Activated T-cell treated with anti-CD3 and anti-CD28 coated beads, Interleukin-2, amount 50 U/mL, for 4 hours (primary cell): ENCODE measurements at places on chromosomes 2 and 18. TPM values are rescaled to one million over a fixed set of nuclear protein-coding genes. Genes with fewer than 3 reads are reported as not detected.

The OTOS gene
- total RNA-seq = not detected

The G6PC2 gene
- not detected for total RNA-seq

The RNF125 gene
- total RNA-seq = 16.8 TPM

The CFC1B gene
- not detected for total RNA-seq

The KCNF1 gene
- total RNA-seq = not detected

GRCh38 chr18:38350141-38350540 is 784.5 kb upstream of the CELF4 start:
- no peak for DNase-seq

DNA sequence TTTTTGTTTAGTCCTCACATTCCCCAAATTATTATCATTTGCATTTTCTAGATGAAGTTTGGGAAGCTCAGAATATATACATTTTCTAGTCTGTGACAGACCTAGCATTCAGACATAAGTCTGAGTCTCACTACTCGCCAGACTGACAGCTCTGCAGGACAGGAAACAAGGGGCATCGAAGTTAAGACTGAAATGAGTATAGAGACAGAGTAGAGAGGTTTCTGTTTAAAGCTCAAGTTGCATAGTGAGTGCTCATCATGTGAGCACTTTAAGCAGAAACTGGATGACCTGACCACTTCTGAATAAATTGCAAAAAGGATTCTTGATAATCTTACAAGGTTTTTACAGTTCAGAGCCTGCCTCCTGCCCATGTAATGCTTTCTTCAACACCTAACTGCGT is 1.1 kb downstream of the HADHB start:
- no peak for DNase-seq

- DNase-seq = no peak
These were observed 120.1 kb downstream of the IRS1 start for GRCh38 chr2:226679389-226680065.

DNA sequence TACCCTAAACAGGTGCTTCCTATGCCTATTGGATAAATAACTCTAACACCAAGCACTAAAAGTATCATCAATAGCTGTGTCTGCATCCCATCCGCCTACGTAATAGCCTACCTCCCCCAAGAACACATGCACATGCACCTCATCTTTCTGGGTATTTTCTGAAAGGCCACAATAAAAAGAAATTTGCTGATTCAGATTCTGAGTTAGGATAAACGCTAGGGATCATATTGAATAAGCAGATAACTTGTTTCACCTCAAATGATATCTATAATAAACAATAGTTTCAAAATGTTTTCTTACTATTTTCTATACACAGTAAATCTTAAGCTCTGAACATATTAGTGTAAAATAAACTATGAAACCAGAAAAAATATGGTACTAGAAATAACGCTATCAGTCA is 112.9 kb downstream of the XIRP2 start:
- DNase-seq = no peak

GRCh38 chr2:236113948-236114347 is 54.2 kb downstream of the GBX2 start:
- no peak for DNase-seq

- no peak for DNase-seq
These were observed 2.6 kb upstream of the KRCC1 start for GRCh38 chr2:88058191-88058590.

DNA sequence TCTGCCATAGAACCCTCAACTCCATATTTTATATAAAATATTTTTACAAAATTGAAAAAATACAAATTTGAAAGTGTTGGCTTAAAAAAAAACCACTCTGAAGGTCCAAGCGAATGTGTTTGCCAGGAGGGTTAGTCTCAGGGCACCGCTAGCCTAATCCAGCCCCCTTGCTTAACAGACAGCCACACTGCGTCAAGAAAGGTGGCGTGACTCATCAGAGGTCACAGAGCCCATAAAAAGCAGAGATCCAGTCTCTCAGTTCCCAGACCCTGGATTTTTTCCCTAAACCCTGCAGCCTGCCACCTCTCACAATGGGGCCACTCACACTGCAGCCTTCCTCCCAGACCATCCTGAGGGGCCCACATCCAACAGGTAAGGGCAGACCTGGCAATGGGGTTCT is 3.9 kb upstream of the TNS1 start:
- DNase-seq = no peak

- no peak for DNase-seq
These were observed 54.5 kb downstream of the FAM171B start for GRCh38 chr2:186748354-186748753.

GRCh38 chr2:236176417-236176816 is 8.2 kb upstream of the GBX2 start:
- no peak for DNase-seq

DNA sequence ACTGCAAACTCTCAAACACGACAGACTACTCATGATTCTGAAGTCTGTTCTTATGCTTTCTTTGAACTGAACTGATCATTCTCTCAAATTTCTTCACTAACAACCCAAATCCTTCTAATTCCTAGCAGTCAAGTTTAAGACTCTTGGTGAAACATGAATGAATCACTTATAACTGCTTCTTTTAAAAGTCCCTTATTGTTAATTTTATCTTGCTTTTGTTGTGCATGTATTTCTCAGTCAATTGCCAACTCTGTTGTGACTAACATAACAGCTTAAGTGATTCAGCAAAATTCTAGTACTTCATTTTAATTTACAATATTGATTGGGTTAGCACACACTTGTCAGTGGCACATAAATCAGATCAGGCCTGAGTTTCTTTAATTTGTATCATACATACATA is 357.0 kb upstream of the FSIP2 start:
- DNase-seq = no peak

GRCh38 chr2:122867941-122868340 is 1112.5 kb downstream of the TSN start:
- DNase-seq = no peak

DNA sequence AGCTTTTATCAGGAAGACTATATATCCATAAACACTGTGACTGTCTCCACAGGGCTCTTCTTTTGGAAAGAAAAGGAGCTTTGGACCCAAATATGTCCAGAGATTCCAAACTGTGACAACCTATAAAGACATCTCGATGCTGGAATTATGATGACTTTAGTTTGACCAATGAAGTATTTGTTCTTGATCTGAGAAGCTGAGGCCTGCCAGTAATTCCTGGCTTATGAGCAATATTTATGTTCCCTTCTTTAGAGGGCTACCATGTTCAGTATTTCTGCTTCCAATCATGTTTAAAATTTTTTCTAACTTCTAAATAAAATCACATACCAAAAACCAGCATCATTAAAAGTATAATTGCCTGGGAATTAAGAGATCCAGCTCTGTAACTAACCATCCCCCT is 41.1 kb downstream of the FEZ2 start:
- DNase-seq = no peak

DNA sequence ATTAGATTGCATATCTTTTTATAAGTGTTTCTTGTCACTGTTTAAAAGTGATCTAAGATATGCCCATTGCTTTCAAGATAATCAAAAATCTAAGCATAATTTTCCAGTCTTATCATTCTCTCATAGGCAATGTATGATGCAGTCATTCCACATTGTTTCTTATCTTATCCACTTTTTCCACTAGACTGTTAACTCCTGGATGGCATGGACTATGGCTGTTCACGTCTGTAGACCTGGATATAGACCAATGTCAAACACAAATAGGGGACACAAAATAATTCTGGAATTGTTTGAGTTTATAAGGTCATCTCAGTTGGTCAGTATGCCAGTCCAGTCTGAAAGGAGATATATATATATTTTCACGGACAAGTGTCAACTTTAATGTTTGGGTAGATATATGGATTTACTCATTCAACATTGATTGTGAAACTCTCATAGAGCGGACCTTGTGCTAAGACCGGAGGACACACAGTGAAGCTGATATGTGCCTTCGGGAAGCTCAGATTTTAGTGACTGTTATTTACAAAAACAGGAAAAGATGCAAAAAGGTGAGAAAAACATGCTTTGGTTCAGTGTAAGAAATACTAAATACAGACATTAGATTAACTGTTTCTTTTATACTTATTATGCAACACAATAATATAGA is 689.4 kb upstream of the SLC8A1 start:
- no peak for DNase-seq

- no peak for DNase-seq
These were observed 144.8 kb downstream of the SMAD7 start for GRCh38 chr18:48805826-48806535.

DNA sequence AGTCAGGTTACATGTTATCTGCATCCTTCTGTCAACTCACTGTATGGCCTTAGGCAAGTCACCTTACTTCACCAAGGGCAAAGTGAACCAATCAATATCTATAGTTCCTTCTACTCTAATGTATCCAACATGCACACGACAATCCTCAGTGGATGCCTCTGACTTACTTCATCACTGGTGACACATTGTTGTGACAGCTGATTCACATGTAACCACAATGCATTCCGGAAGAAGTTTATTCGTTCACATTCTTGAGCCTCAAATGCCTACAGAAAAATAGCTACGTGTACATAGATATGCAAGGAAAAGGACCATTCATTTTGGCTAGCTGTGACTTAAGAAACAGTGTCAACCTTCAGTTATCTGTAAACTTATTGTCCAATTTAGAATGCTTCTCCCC is 26.3 kb upstream of the EPG5 start:
- no peak for DNase-seq

DNA sequence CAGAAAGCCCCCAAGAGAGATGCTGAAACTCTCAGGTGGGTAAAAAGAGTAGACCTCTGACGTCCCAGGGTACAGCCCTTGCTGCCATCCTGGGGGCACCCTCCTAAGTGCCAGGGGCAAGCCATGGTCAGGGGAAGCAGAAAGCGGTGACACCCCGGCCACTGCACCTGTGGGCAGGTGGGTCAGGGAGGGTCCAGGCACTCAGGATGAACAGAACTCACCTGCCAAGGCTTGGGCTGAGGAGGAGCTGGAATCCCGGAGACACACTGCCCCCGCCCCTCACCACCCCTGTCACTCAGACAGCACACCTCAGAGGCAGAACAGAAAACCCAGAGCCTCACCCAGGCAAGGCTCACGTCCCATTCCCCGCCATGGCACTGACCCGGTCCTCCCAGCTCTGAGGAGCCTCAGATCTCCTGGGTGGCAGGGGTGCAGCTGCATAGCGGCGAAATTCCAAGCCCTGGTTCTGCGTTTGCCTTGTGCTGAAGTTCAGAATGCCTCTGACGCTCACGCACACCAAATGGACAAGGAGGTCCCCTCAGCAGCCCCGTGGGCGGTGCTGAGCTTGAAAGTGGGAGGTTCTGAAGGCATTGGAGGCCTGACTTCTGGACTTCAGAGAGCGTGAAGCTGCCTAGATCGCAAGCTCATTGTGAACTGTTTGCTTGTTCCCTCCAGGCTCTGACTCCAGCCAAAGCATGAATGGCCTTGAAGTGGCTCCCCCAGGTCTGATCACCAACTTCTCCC is 4.3 kb downstream of the GPR17 start:
- no peak for DNase-seq

DNA sequence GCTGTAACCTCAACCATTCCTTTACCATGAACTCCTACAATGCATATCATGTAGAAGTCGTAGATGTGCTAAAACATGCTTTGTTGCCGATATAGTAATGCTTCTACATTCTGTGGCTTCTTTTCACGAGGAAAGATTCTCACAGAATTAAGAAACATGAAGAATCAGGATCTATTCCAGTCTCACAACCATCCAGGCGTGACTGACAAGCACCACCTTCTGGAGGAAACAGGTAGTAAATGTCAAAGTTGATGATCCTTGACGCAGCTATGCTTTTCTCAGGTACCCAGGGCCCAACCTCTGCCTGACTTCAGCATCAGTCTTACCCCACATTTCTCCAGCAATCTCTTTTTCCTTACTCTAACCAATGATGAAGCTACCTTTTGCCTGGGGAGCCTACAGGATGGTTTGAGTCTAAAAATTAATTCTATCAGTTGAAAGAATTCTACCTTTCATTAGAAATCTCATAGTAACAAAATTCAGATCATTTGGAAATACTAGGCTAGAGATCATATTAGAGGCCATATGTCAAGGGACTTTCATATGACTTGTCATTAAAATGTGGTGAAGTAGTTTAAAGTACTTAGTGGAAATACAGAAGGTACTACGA is 123.3 kb upstream of the RND3 start:
- no peak for DNase-seq

DNA sequence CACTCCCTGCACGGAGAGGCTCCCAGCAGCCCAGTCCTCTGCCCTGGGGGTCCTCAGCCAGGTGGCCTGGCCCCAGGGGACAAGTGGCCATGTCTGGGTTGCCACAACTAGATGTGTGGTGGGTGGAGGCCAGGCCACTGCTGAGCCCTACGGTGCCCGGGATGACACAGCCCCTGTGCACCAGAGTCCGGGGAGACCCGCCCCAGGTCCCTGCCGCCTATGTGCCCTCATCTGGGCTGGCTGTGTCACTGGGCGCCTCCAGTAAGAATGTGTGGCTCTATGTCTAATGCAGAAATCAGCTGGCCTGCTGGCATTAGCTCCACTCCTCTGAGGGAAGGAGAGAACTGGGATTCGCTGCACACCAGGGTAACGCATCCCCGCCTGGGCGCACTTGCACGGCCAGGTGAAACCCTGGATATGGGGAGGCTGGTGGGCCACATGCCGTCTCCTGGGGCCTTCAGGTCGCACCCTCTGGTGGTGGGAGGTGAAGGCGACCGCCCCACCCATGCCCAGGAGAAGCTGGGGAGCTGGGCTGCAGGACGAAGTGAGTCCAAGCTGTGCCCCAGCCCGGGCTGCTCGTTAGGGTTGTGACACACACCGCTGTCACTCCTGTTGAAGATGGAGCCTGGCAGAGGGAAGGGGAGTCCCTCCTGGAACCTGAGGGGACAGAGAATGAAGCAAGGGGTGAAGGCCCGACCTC is 136.1 kb downstream of the PTGR3 start:
- DNase-seq = no peak

DNA sequence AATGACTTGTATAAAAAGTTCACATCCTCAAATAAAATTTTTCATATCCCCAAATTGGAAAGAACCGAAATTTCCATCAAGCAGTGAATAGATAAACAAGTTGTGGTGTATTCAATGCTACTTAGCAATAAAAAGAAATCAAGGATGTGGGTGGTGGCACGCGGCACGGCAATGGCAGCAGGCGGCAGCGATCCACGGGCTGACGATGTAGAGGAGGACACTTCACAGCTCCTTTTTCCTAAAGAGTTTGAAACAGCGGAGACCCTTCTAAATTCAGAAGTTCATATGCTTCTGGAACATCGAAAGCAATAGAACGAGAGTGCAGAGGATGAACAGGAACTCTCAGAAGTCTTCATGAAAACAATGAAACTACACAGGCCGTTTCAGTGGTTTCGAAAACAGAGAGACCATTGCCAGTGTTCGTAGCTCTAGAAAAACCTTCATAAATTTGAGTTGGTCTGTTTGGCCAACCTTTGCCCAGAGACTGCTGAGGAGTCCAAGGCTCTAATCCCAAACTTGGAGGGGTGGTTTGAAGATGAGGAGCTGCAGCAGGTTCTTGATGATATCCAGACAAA is 9.8 kb upstream of the IL36A start:
- no peak for DNase-seq

DNA sequence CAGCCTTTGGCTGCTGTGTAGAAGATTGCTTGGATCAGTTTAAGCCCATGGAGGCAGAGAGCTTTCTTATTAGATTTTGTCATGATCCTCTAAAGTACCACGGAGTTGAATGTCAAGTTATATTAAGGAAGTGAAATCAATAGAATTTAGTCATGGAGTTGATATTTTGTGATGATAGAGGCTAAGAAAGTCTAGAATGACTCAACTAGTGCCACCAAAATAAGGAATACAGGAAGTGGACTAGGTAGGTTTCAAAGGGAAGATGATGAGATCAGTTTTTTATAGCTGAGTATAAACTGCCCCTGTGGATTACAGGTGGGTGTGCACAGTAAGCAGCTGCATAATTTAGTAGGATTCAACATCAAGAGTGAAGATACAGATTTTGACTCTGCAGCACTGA is 25.2 kb downstream of the FBXO36 start:
- DNase-seq = no peak
